ENCODE measurements at places on chromosomes 4 and X. TPM values are rescaled to one million over a fixed set of nuclear protein-coding genes. Genes with fewer than 3 reads are reported as not detected.

NAA15 gene
- 32.5 TPM for polyA plus RNA-seq

DMRTC1 gene
- polyA plus RNA-seq, result 0.26 TPM

ATP2B3 gene
- not detected for polyA plus RNA-seq

EDA gene
- 0.45 TPM for polyA plus RNA-seq

F8A2 gene
- polyA plus RNA-seq, result not detected

BST1 gene
- 0.40 TPM for polyA plus RNA-seq

REELD1 gene
- not detected for polyA plus RNA-seq

GUCY1A1 gene
- not detected for polyA plus RNA-seq

LGI2 gene
- polyA plus RNA-seq, result not detected

IKBKG gene
- 36.7 TPM for polyA plus RNA-seq

TFE3 gene
- 3.8 TPM for polyA plus RNA-seq

PNPLA4 gene
- 11.9 TPM for polyA plus RNA-seq

IBSP gene
- polyA plus RNA-seq, result not detected

DDX53 gene
- polyA plus RNA-seq, result not detected

OPHN1 gene
- polyA plus RNA-seq, result not detected

GABRA4 gene
- polyA plus RNA-seq, result not detected

GPRASP2 gene
- 3.1 TPM for polyA plus RNA-seq

TMEM131L gene
- 35.5 TPM for polyA plus RNA-seq

BRS3 gene
- polyA plus RNA-seq, result not detected

PHF8 gene
- 21.5 TPM for polyA plus RNA-seq

ADH1A gene
- polyA plus RNA-seq, result not detected

DKK2 gene
- polyA plus RNA-seq, result not detected

NPY2R gene
- not detected for polyA plus RNA-seq

CT45A3 gene
- polyA plus RNA-seq, result not detected

INTU gene
- polyA plus RNA-seq, result not detected

MGARP gene
- 0.18 TPM for polyA plus RNA-seq

STARD8 gene
- polyA plus RNA-seq, result 0.21 TPM

CXCL11 gene
- not detected for polyA plus RNA-seq

ATG4A gene
- polyA plus RNA-seq, result 16.7 TPM

FSTL5 gene
- polyA plus RNA-seq, result not detected

ASMT gene
- polyA plus RNA-seq, result 1.00 TPM

RAB28 gene
- polyA plus RNA-seq, result 15.5 TPM

PNMA6A gene
- polyA plus RNA-seq, result 0.11 TPM

SYP gene
- polyA plus RNA-seq, result 0.79 TPM
